Tongue (tissue), 3 donors: ENCODE measurements at places on chromosomes 13 and 19.

- no peak for DNase-seq
These were observed 15.1 kb downstream of the ZNF175 start for GRCh38 chr19:51586103-51586728.

DNA sequence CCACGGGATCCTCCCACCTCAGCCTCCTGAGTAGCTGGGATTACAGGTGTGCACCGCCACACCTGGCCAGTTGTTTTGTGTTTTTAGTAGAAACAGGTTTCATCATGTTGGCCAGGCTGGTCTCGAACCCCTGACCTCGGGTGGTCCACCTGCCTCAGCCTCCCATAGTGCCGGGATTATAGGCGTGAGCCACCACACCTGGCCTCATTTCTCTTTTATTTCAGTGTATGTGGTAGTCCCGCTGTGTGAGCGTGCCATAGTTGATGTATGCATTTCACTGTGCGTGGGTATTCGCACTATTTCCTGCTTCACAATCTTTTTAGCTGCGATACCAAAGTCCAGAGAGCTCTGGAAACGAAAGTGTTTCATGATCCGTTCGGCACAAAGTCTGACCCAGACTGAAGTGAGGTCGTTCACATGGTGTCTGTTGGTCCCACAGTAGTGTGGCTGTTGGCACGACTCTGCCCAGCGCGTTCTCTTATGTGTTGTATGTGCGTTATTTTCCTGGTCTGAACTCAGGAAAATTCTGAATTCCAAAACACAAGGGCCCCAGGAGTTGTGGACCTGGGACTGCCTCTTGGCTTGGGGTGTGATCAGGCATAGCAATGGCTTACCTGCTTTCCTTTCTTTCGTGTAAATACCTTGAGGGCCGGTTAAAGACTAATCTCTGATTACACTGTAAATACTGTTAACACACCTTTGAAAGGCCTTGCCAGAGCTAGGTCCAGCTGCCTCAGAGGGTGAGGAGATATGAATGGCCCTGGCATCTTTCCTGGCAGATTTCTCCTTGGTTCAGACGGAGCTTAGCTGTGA, 8.6 kb downstream of the EPN1 start:
- DNase-seq, result no peak

DNA sequence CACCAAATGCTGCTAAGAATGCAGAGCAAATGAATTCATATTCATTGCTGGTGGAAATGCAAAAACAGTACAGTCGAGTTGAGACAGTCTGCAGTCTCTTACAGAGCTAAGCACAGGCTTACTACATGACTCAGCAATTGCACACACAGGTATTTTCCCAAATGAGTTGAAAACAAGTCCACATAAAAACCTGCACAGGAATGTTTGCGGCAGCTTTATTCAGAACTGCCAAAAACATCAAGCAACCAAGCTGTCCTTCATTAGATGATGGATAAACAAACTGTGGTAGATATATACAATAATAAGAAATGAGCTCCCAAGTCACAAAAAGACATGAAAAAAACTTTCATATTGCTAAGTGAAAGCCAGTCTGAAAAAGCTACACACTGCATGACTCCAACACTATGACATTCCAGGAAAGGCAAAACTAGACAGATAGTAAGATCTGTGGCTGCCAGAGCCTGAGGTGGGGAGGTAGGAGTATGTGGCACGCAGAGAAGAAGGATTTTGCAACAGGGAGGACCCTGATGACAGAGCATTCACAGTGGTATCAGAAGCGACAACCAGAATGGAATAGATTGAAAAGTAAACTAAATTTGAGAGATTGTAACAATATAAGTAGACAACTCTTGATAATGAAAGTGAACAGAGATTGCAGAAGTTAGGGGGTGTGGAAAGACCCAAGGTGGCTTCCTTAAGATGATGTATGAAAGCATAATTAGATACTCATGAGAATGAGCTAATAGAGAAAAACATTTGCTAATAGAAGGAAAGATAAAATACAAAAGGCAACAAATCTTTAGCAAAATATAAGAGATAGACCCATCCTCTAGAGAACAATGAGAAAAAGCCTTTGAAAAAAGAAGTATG, 52.7 kb downstream of the TSC22D1 start:
- peak; percentile 16 for DNase-seq

DNA sequence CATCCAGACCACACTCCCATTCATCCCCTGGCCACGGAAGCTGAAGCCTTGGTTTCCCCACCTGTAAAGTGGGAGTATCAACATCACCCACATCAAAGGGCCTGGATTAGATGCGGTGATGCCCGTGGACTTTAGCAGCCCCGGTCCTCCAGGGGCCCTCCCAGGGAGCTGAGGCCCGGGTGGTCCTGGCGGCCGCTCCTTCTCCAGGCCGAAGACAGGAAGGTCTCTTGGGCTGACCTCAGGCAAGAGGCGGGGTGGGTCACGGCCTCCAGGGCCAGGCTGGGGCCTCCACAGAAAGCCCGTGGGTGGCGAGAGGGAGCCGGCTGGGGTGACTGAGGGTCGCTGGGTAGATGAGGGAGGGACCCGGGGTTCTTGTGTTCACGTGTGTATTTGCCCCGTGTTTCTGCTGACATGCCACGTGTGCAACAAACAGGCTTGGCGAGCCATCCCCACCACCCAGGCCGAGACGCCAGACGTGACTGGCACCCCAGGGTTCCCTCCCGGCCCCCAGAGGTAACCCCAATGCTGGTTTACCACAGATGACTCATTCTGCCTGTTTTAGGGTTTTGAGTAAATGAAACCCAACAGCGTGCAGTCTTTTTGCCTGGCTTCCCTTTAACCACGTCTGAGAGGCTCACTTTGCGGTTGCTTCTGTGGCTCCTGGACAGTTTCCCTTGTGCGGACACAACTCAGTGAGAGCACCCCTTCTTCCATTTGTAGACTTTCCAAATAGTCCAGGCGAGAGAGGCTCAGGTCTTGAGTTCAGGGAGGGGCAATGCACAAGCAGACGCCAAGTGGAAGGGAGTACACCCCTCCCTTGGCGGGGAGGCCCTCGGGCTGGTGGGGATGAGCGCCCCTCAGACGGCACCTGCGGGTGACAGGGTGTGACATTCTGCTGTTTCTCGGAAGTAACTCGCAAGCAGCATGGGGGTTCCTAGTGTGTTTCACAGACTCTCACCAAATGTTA, 42.9 kb downstream of the C13orf46 start:
- DNase-seq, result no peak
